Effector memory CD4-positive, alpha-beta T cell (primary cell): ENCODE measurements at places on chromosomes 13 and 19.

DNA sequence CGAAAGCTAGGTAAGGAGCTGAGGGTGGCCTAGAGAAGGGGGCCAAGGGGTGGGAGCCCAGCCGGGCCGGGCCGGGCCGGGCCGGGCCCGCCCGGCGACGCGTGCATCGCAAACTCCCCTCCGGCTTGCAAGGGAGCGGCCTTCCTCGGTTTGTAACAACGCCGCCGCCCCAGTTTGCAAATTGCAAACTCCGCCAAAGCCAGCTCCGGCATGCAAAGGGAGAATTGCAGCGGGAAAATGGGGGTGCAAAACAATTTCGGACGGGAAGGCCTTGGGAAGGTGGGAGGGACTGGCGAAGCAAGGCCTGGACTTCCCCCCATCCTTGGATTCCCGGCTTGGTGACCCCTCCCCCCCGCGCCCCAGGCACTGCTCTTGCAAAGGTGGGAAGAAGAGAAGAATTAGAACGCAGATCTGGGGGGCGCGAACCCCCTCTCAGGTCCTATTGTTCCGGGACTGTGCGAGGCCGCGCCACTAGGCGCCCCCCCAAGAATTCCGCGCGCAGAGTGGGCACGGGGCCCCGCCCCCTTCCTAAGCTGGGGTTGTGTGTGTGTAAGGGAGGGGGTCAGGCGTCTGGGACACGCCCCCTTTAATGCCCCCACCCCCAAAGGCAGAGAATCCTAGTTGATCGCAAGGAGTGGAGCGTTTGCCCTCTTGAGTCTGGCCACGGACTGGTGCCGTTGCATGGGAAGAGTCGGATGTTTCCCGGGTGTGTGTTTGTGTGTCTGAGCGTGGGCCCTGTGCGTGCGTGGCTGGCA is 926 bp downstream of the PRR12 start:
- no peak for DNase-seq

DNA sequence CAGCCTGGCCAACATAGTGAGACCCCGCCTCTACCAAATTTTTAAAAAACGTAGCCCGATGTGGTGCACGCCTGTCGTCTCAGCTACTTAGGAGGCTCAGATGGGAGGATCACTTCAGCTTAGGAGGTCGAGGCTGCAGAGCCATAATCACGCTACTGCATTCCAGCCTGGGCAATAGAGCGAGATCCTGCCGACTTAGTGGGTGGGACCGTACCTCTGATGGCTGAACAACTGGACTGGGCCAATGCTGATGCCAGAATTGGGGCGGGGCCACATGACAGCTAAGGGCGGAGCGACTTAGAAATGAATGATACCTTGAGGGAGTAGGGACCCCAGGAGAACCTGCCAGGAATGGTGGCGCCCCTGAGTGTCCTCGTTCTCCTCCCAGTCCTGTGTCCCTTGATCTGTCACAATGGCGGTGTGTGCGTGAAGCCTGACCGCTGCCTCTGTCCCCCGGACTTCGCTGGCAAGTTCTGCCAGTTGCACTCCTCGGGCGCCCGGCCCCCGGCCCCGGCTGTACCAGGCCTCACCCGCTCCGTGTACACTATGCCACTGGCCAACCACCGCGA is 3.6 kb downstream of the LTBP4 start:
- DNase-seq, result no peak

GRCh38 chr13:50124536-50125303 is 109.5 kb downstream of the KCNRG start:
- DNase-seq, result peak; percentile 92

DNA sequence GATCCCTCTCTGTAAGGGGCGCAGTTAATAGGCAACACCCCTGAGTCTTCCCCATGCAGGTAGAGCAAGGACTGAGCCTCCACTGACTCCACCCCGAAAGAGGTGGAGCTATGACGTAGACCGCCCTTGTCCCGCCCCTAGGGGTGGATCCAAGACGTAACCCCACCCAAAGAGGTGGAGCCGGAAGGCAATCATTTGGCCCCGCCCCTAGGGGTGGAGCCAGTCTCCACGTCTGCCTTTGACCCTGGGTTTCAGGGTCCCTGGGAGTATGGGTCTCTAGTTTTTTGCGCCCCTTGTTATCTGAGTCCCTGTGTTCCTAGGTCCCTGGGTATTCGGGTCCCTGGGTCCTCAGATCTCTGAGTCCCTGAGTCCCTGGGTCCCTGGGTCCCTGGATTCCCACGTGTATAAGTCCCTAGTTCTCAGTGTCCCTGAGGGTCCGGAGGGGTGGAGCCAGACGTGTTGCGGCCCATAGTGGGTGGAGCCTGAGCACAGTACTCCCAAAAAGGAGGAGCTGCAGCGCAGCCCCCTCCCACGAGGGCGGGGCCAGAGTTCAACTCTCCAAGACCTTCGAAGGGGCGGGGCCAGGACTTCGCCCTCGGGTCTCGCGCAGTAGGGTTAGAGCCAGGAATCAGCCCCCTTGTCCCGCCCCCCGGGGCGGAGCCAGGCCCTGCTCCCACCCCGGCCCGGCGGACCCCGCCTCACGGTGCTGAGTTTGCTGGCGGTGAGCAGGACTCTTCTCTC is 5.3 kb downstream of the DENND1C start:
- DNase-seq, result peak; percentile 53

- DNase-seq, result no peak
Observed at GRCh38 chr19:54684527-54684926, 21.7 kb downstream of the LILRB4 start.

DNA sequence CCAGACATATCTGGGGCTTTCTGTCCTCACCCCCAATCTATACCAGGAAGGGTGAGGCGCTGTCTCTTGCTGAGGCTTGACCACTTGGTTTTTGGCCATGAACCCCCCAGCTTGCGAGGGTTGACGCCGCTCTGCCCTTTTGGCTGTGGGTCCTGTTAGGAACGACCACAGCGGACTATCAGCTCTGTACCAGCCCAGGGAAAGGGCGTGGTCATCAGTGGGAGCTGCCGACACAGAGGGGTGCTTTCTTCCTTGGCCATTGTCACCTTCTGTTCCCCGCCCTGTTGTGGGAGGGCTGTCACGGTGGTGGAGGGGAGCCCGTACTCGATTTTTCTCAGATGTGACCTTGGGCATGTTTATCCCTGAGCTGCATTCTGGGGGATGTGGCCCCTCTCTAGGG is 5.7 kb downstream of the DCAF15 start:
- DNase-seq, result no peak
